Cardiac muscle cell (in vitro differentiated cells and primary cell): ENCODE measurements at places on chromosomes 5 and 9. TPM values are rescaled to one million over a fixed set of nuclear protein-coding genes. Genes with fewer than 3 reads are reported as not detected.

RABGAP1 gene
- total RNA-seq: 29.8 and 44.4 TPM in 2 replicates

GLRA1 gene
- total RNA-seq: not detected in 2 replicates

FABP6 gene
- not detected in 2 replicates for total RNA-seq

QRFP gene
- not detected in 2 replicates for total RNA-seq

DIRAS2 gene
- 0.07 and 1.2 TPM in 2 replicates for total RNA-seq

SHISAL2B gene
- 1.9 TPM in 1 of 2 replicates, not detected in the other for total RNA-seq

PCDHB4 gene
- 2.6 and 5.2 TPM in 2 replicates for total RNA-seq

DNA sequence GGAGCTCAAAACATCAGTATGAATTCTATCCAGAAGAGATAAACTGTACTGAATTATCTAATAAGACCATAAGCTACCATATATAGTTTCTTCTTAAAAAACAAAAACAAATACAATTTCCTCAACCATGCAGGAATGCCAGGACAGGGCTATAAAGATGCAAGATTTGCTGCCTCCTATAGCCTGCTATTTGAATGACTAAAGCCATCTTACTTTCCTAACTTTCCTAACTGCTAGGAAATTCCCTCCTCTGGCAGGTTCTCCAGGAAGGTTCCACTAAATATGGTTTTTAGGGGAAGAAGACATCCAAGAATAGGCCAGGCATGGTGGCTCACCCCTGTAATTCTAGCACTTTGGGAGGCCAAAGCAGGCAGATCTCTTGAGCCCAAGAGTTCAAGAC lies 15.1 kb downstream of the KIF27 start:
- H3K27me3 ChIP-seq: no peaks in the 10 kb centered on the region
- no peaks in the 10 kb centered on the region for H3K4me1 ChIP-seq
- no peaks in the 10 kb centered on the region for H3K36me3 ChIP-seq
- H3K27ac ChIP-seq: no peak overlapping the region
- no peak overlapping the region for H3K4me3 ChIP-seq
- DNase-seq: no peak

DNA sequence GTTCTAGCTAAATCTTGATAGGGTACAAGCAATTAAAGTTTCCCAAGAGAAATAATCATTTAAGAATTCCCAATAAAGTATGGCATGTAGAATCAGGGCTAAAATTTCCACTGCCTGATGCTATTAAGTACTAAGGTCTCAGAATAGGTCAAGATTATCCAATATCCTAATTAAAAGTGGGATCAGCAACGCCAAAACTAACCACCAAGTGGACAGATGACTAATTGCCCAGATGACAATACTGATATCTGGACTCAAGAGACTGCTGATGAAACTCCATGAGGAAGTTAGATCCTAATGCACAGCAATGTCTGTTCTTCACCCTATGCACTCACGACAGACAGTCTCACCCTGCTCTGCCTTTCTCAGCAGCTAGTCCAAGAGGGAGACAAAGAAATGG lies 14.3 kb downstream of the DEPDC1B start:
- H3K36me3 ChIP-seq: no peaks in the 10 kb centered on the region
- no peak overlapping the region for H3K4me3 ChIP-seq
- no peaks in the 10 kb centered on the region for H3K4me1 ChIP-seq
- H3K27me3 ChIP-seq: no peaks in the 10 kb centered on the region
- no peak for DNase-seq

DNA sequence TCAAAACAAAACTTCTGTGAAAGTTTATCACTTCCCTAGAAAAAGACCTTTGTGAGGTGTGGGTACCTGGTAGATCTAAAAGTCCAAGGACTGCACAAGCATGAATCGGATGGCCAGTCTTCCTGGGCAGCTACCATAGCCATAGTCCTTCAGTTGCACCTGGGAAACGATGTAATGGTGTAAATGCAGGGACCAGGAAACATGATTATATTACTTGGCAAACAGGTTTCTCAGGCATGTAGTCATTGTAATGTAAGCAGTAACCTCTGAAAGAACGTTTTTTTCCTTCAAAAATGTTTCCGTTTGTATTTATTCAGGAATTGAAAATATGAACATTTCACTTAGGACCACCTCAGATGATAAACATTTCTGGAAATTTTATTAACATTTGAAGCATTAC lies 433.4 kb downstream of the DTWD2 start:
- H3K4me1 ChIP-seq: no peaks in the 10 kb centered on the region
- no peak overlapping the region for H3K4me3 ChIP-seq
- no peaks in the 10 kb centered on the region for H3K36me3 ChIP-seq
- H3K27ac ChIP-seq: no peak overlapping the region
- no peak for DNase-seq

- H3K27ac ChIP-seq: no peak overlapping the region
- no peak overlapping the region for H3K4me3 ChIP-seq
- no peaks in the 10 kb centered on the region for H3K27me3 ChIP-seq
- no peaks in the 10 kb centered on the region for H3K4me1 ChIP-seq
- no peak for DNase-seq
- H3K36me3 ChIP-seq: no peaks in the 10 kb centered on the region
Measured at GRCh38 chr9:80147866-80148265, 576.1 kb downstream of the TLE4 start.

DNA sequence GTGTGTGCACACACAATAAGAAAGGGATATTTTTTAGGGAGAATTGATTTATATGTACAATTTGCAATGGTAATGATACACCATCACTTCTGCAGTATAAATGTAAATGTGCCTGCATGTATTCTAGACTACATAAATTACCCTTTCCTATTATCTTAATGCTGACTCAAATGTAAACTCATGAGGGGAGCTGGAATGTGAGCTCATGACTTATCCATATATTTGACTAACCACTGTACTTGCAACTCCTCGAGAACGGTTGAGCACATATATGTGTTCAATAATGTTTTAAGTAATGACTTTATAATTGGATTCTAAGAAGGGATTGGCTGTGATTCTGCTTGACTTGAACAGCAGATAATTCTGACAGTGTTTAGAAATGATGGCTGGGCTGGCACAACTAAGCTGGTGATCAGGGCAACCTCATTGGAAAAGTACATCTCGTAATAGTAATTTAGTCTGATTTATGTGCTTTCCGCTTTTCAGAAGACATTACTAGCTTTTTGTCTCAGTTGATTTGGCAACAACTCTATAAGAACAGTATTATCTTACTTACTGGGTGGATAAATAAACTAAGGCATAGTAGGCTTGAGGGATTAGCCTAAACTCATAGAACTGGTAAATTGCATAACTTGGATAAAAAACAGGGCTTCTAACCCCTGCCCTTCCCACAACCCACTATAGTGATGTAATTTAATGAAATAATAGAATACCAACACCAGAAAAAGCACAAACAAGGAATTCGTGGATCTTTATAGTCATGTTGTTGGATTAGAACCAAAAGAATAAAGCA lies 130.2 kb upstream of the SPEF2 start:
- DNase-seq: peak; percentile 6
- H3K27ac ChIP-seq: no peak overlapping the region
- no peaks in the 10 kb centered on the region for H3K27me3 ChIP-seq

DNA sequence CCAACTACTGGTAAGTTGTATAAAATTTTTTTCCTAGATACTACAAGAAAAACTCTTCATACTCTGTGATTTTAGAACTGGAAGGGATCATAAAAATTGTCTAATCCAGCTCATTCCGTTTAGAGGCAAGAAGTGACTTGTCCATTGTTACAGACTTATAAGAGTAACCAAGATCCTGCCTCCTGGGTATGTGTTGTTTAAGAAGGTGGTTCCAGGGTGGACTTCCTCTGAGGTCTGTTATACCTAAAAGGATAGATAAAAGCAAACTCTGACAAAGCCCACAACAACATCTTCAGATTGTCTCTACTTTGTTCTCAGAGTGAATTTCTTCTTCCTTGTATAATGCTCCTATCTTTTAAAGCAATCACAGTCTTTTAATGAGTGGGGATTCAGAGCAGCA lies 24.2 kb downstream of the TGFBR1 start:
- no peak overlapping the region for H3K4me3 ChIP-seq
- H3K4me1 ChIP-seq: peaks cover 15% of the 10 kb centered on the region
- H3K36me3 ChIP-seq: no peaks in the 10 kb centered on the region
- DNase-seq: no peak

DNA sequence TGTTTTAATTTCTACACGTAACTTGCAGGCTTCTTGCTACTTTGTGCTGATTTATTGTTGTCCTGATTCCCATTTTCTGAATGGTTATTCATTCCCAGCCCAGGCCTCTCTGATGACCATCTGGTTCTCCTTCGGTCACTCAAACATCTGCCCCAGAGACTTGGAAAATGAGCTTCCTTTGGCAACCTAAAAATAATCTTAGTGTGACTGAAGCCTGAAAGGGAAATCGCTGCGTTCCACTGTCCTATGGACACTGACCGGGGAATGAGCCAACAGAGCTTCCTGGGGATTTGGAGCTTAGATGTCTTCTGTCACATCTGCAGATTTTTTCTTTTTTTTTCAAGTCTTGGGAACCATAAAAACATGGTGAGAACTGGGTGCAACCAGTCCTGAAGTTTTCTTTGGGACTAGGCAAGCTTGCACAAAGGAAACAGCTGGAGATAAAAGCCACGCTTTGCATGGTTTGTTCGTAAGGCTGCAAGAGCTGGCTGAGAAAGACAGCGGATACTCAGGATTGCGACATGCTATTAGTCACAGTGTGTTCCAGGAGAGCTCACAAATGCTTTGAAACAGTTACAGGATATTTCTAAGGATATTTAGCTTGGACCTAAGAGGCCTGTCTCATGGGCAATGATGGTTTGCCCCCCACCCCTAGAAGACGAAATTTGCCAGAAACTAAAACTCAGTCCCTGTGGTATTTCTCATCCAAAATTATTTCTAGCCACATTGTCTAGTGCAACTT lies 146.2 kb downstream of the GOLPH3 start:
- no peaks in the 10 kb centered on the region for H3K27me3 ChIP-seq
- peaks cover 4% of the 10 kb centered on the region for H3K4me1 ChIP-seq
- DNase-seq: peak; percentile 99
- H3K27ac ChIP-seq: no peak overlapping the region

DNA sequence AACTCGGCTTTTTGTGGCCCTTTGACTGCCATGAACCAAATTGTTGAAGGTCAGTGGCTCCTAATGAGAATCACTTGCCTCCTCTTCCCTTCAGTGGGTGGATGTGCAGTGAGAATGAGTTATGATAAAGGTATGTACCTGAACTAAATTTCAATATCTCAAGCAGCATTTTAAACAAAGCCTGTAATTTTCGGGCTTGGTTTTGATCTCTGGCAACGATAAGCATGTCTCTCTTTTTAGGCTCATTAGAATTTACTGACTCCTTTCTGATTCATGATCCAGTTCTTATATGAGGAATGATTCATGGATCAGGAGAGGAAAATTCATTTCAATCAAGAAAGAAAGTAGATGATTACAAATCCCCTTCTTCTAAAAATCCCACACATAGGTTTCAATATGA lies 305.5 kb downstream of the ARRDC3 start:
- no peak for DNase-seq
- H3K27me3 ChIP-seq: no peaks in the 10 kb centered on the region
- no peaks in the 10 kb centered on the region for H3K4me1 ChIP-seq
- H3K4me3 ChIP-seq: no peak overlapping the region
- no peak overlapping the region for H3K27ac ChIP-seq

DNA sequence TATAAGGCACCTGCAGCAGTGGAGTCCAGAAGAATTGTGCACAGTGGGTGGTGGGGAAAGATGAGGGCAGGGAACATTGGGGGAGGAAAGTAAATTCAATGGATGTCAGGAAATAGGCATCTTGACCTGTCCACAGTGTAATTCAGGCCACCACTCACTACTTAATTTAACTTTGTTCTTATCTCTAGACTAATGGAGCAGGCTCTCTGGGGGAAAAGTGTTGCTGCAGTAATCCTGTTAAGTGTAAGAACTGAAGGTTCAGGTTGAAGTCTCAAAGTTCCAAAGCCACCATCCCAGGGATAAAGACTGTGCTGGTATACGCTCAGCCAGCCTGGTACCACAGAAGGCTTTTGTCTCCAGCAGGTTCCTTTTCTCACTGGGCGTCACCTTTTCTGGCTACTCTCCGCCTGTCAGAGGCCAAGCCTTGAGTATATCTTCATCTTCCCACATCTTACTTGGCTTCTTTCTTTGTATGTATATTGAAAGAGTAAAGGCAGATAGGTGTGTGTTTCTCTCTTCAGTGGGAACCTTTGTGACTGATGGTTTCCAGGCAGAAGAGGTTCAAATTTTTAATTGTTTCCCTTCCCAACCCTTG lies 150.9 kb upstream of the DMRT1 start:
- peak overlapping the region; percentile 3 for H3K27ac ChIP-seq
- H3K27me3 ChIP-seq: no peaks in the 10 kb centered on the region
- H3K4me3 ChIP-seq: no peak overlapping the region

- no peak for DNase-seq
- H3K27me3 ChIP-seq: no peaks in the 10 kb centered on the region
- peaks cover 15% of the 10 kb centered on the region for H3K4me1 ChIP-seq
- no peak overlapping the region for H3K4me3 ChIP-seq
- no peak overlapping the region for H3K27ac ChIP-seq
Measured at GRCh38 chr5:173781816-173782670, 106.1 kb upstream of the CPEB4 start.

DNA sequence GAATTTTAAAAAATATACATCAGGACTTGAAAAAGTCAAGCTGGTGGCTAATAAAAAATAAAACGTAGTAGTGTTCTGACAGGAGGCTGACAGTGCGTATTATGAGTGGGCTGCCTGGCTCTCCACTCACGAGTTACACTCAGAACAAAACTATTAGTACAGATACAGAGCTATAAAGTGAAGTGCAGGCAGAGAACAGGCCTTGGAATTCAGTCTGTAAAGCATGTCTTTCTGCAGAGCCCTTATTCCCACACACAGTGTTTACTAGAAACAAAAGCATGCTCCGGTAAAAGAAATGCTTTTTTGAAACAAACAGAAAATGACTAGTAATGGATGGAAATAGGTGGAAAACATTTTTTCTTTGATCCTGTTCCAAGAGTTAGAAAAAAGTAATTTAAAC lies 334.7 kb downstream of the DIRAS2 start:
- no peaks in the 10 kb centered on the region for H3K27me3 ChIP-seq
- no peak for DNase-seq
- no peaks in the 10 kb centered on the region for H3K36me3 ChIP-seq
- peaks cover 11% of the 10 kb centered on the region for H3K4me1 ChIP-seq

DNA sequence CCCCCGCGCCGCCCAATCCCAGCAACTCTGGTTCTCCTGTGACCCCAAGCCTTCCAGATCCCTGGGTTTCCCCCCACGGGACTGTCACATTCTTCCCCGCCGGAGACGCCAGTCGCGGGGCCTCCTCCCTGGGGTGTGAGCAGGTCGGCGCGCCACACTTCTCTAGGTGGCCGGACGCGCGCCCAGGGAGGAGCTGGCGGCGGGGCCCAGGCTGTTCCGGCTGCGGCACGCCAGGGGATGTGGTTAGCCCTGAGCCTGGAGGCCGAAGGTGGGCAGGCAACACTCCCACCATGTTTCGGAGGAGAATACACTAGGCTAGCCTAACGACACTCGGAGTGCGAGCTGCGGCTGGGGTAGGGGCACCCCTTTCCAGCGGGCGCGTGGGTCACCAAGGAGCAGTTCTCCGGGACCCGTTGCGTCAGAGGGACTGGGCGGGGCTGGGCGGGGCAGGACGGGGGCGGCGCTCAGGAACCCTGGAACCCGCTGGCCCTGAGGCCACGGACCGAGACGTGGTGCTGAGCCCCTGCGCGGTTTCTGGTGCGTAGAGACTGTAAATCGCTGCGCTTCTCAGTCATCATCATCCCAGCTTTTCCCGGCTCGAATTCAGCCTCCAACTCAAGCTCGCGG lies at the start of gene SLC27A6:
SLC27A6 (plus strand) TSS at position 478 of the 627 bp plus-strand sequence. CDS start 650 bp downstream, outside the sequence.
- no peaks in the 10 kb centered on the region for H3K27me3 ChIP-seq
- peak; percentile 10 for DNase-seq
- H3K4me1 ChIP-seq: peaks cover 3% of the 10 kb centered on the region
- peak within 1 kb of the TSS; percentile 31 for H3K27ac ChIP-seq
- no peaks in the 10 kb centered on the region for H3K36me3 ChIP-seq
- H3K4me3 ChIP-seq: peak within 1 kb of the TSS; percentile 52

- H3K27me3 ChIP-seq: no peaks in the 10 kb centered on the region
- no peak overlapping the region for H3K27ac ChIP-seq
- H3K36me3 ChIP-seq: no peaks in the 10 kb centered on the region
- H3K4me1 ChIP-seq: no peaks in the 10 kb centered on the region
Measured at GRCh38 chr5:56369361-56369811, 136.3 kb upstream of the ANKRD55 start.
